ENCODE measurements at places on chromosomes 13 and 19.

- DNase-seq = no peak
Measured at GRCh38 chr19:39473443-39473960, 7.1 kb upstream of the TIMM50 start.

DNA sequence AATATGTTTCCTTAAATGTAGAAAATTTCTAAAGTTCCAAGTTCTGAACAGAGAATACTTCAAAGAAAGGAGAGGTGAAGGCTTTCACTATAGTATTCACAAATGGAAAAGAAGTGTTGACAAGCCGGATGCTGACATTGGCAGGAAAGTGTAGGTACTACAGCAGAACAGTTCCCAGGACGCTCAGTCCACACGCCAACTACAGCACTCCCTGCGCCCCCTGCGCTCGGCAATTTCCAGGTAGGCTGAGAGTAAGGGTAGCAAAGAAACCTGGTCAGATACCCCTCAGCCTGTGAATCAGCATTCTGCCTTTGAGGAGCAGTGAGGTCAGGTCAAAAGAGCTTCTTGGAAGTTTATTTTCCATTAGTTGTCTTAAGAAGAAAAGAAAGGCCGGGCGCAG, 115.3 kb downstream of the NALCN start:
- DNase-seq = no peak

GRCh38 chr13:23460309-23460708, 26.8 kb upstream of the SACS start:
- no peak for DNase-seq

GRCh38 chr19:21308773-21309172, 20.4 kb downstream of the ZNF708 start:
- DNase-seq = no peak

DNA sequence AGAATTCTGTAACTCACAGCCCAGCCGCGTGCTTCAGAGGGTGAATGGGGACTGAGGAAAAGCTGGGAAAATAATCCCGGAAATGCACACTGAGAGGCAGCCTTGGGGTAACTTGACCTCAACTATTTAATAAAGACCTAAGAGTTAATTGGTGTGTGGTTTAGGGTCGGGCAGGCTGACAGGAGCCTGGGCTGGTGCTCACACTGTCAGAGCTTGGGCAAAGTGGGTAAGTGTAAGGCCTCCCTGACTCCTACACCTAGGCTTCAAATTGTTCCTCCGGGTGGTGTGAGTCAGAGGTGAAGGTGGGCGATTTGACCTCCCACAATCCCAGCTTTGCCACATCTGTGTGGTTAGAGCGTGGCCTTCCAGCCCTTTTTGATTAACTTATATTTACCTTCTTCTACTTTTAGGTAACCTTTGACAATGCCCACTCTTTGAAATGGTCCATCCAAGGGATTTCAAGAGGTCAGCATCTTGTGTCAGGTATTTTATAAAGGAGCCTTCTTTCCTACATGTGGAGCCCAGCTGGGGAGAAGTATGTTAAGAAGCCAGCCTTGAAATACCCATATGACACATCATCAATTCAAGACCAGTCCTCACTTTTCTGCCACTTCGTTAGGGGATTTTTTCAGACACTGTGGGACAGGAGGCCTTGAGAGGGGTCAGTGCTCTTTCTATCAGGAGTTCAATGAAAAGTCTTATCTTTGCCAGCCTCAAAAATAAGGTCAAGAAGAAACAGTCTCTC, 114.2 kb downstream of the NUFIP1 start:
- DNase-seq = no peak

GRCh38 chr13:42626176-42626860, 52.4 kb downstream of the TNFSF11 start:
- no peak for DNase-seq

- no peak for DNase-seq
Measured at GRCh38 chr13:42735010-42735409, 46.4 kb upstream of the FAM216B start.

GRCh38 chr13:29976535-29976934, 126.1 kb upstream of the UBL3 start:
- DNase-seq = no peak

DNA sequence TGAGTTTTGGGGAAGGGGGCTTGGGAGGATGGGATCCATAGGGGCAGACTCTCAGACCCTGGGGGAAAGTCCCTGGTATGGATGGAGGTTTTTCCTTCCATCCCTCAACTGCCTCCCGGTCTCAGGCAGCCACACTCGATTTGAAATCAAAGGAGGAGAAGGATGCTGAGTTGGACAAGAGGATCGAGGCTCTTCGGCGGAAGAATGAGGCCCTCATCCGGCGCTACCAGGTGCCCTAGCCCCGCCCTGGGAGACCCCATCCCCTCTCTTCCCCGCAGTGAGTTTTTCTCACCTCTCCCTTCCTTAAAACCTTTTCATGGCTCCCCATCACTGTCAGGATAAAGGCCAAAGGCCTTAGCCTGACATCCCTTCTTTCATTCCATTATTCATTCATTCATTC, 2.1 kb downstream of the CCDC9 start:
- no peak for DNase-seq

GRCh38 chr13:112072534-112073244, 5.7 kb downstream of the SOX1 start:
- DNase-seq = no peak

GRCh38 chr13:29379281-29379680, 216.2 kb downstream of the SLC7A1 start:
- DNase-seq = no peak

- no peak for DNase-seq
Measured at GRCh38 chr13:36774931-36775330, 44.1 kb upstream of the RFXAP start.

DNA sequence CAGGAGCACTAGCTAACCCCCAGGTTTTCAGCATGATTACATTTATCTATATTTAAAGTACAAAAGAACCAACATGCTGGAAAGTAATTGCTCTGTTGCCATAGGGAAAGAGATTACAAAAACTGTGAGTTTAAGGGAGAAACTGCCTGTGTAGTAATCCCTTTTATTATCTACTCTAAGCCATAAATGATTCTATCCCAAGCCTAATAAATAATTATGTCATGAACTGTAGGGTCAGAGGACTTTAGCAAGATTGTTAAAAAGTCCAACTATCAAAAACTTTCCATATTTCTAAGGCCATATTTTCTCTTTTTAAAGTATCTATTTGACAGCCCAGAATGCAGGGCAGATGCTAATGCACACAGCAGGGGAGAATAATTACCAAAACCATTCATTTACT, 573.8 kb upstream of the MIR17HG start:
- no peak for DNase-seq

DNA sequence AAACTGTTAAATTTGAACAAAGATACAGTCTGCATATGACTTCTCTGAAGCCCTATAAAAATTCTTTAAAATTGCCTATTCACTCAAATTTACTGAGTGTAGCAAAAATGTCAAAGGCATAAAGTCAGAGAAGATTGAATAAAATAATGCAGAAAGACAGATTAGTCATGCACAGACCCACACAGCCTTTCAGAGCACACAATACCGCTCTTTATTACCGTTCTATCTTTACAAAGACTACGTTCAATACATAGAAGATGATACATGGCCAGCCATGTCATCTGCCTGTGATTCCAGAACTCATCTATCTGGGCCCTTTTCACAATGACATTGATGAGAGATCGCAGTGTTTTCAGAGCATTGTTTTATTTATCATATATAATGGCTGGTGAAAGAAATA, 107.2 kb downstream of the URI1 start:
- no peak for DNase-seq

- no peak for DNase-seq
Measured at GRCh38 chr19:7505682-7506384, 10.1 kb upstream of the ZNF358 start.

- no peak for DNase-seq
Measured at GRCh38 chr13:111402441-111402840, 82.0 kb downstream of the TEX29 start.

- DNase-seq = no peak
Measured at GRCh38 chr13:71773531-71773930, 93.5 kb downstream of the DACH1 start.

Data from cortex of kidney (tissue), 1 donor.